Esophagus muscularis mucosa (tissue), 4 donors: ENCODE measurements at places on chromosomes 4 and X. TPM values are rescaled to one million over a fixed set of nuclear protein-coding genes. Genes with fewer than 3 reads are reported as not detected.

F9 gene
- total RNA-seq, result not detected

GRCh38 chr4:101458914-101459313, 111.6 kb upstream of the PPP3CA start:
- H3K36me3 ChIP-seq, result no peaks in the 10 kb centered on the region
- no peak overlapping the region for H3K27ac ChIP-seq
- DNase-seq, result no peak
- no peak overlapping the region for H3K4me3 ChIP-seq
- H3K4me1 ChIP-seq, result no peaks in the 10 kb centered on the region

BRS3 gene
- not detected for total RNA-seq

GRCh38 chr4:5773271-5773555, 62.2 kb downstream of the EVC start:
- no peak for DNase-seq
- H3K36me3 ChIP-seq, result no peaks in the 10 kb centered on the region
- no peak overlapping the region for H3K27ac ChIP-seq
- no peaks in the 10 kb centered on the region for H3K27me3 ChIP-seq
- H3K4me3 ChIP-seq, result no peak overlapping the region

PRR32 gene
- not detected for total RNA-seq

DNA sequence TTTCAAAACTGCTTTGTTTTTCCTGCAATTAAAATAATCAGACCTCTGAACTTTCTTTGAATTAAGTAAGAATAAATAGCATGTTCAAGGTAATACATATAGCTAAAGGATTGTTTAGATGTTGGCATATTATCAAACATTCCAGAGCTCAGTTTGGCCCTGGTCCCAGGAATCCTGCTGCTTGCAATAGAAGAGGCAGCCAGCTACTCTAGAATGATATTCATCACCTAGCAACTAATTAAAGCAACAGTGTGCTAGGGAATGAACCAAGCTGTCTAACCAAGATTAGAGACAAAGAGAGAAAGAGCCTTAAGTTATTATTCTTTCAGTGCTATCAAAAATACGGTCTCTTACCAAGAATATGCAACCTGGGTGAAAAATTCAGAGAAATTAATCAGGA, 460.9 kb downstream of the GABRG1 start:
- no peaks in the 10 kb centered on the region for H3K36me3 ChIP-seq
- no peak overlapping the region for H3K27ac ChIP-seq
- H3K4me1 ChIP-seq, result peaks cover 23% of the 10 kb centered on the region

NAP1L3 gene
- total RNA-seq, result 2.1 TPM
